KBM-7 (cell line): ENCODE measurements at places on chromosomes 1 and 21.

GRCh38 chr1:67404212-67404620 is 26.0 kb downstream of the SERBP1 start:
- no peak for DNase-seq

- DNase-seq: no peak
These were observed 714 bp upstream of the AKIRIN1 start for GRCh38 chr1:38990386-38990737.

DNA sequence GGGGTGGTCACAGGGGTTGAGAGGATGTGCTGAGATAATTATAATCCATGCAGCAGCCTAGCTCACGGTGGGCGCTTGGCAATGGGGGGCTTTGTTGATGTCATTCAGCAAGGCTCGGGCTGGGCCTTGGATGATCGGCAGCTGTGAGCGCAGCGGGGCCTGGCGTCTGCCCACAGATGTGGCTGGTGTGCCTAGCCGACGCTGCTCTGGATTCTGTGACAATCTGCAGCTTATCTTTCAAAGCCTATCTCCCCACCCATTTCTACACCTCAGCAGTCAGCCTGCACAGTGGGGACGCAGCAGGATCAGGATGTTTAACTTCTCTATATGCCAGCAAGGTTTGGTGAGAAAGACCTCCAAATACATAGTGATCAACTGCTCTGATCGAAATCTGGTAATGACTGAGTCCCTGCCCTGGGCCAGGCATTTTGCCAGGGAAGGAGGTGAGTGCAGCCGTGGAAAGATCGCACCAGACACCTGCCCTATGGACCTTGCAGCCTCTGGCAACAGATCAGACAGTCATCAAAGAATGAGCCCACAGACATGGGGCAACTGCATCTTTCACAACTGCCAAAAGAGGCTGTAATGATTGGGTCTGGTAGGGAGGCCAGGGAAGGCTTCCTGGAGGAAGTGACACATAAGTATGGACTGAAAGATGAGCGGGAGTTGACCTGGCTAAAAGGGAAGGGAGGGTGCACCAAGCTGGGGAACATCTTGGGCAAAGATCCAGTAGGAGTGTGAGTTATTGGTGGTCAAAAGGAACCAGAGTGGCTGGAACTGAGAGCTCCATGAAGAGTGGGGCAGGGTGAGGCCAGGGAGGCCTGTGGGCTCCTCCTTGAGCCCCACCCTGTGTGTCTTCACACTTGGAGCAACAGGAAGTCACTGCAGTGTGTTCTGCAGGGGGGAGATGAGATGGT is 35.3 kb downstream of the EPHB2 start:
- no peak for DNase-seq

- DNase-seq: no peak
These were observed 34.2 kb downstream of the RAP1GAP start for GRCh38 chr1:21634806-21635535.

- DNase-seq: no peak
These were observed 32.1 kb downstream of the LRP8 start for GRCh38 chr1:53295726-53296116.

DNA sequence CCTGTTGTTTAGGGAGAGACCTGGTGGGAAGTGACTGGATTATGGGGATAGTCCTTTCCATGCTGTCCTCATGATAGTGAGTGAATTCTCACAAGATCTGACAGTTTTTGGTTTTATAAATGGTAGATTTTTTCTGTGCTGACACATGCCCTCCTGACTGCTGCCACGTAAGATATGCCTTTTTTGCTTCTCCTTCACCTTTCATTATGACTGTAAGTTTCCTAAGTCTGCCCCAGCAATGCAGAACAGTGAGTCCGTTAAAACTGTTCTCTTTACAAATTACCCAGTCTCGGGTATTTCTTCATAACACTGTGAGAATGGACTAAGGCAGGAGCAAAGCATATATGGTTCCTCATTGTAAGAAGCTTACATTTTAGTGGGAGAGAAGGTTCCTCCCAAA is 1727.2 kb downstream of the NCAM2 start:
- no peak for DNase-seq

DNA sequence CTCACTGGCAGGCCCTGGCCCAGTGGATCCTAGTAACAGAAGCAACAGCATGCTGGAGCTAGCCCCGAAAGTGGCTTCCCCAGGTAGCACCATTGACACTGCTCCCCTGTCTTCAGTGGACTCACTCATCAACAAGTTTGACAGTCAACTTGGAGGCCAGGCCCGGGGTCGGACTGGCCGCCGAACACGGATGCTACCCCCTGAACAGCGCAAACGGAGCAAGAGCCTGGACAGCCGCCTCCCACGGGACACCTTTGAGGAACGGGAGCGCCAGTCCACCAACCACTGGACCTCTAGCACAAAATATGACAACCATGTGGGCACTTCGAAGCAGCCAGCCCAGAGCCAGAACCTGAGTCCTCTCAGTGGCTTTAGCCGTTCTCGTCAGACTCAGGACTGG is 7.7 kb downstream of the CGN start:
- no peak for DNase-seq

DNA sequence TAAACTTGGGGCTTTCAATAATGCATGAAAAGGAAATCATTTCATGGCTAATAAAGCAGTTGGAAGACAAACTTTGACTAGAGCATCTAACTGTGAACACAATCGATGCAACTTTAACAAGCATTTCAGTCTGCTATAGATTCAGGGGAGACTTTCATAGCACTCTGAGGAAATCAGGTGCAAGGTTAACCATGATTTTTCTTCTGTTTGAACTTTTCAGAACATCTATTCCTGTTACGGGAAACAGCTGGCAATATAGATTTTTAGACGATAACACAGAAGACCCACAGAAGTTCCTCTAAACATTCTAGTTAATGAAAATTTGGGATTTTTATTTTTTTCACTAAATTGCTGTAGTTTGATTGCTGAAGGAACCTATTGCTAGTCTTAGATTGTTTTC is 177.3 kb downstream of the TRIM33 start:
- no peak for DNase-seq

GRCh38 chr1:29267321-29268070 is 31.2 kb downstream of the PTPRU start:
- DNase-seq: no peak

GRCh38 chr1:42587753-42588152 is 70.5 kb upstream of the PPIH start:
- DNase-seq: no peak

DNA sequence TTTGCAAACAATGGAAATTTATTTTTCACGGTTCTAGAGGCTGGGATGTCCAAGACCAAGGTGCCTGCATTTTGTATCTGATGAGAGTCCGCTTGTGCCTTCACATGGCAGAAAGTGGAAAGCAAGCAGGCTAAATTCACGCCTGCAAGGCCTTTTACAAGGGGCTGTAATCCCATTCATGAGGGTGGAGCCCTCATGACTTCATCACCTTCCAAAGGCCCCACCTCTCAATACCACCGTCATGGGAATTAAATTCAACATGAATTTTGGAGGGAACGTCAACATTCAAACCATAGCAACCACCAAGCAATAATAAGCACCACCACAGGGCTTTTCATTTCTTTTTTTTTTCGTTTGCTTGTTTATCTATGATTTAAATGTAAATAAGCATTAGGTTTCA is 115.3 kb downstream of the C1orf21 start:
- DNase-seq: no peak

DNA sequence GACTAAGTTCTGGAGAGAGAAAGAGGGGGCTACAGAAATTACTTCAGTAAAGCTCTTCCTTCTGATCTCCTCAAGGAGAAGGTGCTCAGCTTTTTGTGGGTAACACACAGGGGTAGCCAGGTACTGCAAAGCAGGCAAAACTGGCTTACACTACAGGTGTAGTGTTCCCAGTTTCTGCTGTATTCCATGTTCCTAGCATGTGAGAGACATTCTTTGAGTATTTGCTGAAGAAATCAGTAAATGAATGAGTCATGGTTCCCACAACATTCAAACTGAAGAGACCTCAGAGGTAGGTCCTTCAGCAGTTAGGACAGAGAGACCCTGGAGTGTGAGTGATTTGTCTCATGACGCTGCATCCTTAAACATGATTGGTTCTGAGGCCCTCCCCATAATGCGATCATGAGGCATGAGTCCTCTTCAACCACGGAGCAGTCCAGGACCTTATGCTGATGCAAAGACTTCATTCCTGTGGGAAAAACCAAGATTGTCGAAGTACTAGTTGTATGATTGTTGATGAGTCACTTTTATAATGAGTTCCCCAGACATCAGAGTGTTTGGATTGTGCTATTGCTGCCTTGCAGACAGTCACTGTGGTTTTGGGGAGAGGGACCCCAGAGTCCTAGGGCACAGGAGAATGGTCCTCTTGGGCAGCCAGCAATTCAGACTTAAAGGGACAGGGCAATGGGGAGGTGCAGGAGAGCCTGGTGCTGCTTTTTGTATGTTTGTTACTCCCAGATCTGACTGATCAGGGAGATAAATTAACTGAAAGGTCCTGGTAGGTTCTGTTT is 2.7 kb upstream of the OR10J4 start:
- no peak for DNase-seq

DNA sequence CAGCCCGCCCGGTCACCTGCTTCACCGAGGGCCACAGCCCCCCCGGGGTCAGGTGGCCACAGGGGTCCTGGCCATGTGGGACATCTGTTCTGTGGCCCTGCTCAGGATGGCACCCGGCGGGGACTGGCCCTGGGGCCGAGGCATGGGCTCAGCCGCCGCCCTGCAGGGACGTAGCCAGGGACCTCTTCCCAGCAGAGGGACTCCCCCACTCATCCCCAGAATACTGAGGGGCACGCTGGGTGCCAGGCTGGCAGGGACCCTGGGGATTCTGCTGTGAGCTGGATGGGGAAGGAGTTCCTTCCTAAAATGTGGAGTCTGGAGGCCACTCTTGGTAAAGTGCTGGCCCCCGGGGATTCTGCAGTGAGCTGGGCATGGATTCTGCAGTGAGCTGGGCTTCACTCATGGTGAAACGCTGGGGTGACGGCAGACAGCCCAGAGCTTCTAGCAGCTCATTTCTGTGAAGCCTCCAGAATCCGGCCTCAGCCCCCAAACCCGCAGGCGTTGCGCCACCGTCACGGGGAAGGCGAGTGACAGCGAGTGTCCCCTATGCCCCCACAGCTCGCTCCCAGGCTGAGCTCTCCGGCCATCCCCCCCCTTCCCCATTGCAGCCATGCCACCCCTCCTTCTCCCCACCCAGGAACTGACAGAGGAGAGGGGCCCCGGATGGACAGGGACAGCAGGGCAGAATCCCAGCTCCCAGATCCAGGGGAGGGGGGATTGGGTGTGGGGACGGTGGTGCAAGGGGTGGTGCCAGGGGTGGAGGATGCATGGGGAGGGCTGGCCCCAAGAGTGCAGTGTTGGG is 1.4 kb downstream of the ITGB2 start:
- no peak for DNase-seq

- DNase-seq: no peak
These were observed 110.9 kb upstream of the IRF2BP2 start for GRCh38 chr1:234720709-234721441.

GRCh38 chr1:243495442-243496186 is 239.8 kb downstream of the SDCCAG8 start:
- DNase-seq: peak; percentile 59

DNA sequence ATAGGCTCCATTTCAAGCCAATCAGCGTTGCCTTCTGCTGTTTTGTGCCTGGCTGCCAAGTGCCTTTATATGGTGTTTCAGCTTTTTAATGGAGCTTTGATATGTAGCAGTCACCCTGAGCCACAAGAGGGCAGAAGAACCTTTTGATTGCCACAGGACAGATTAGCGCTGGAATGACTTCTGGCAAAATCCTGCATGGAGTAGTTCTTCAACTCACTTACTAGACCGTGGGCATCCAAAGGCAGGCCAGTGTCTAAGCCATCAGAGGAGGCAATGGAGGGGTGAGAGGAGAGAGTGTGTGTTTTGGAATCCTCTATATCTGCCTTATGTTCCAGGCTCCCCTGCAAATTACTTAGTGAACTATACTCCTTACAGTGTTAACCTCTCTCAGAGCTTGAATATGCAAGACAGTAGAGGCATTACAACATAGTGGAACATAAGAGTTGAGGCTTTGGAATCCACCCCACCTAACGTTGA is 56.2 kb downstream of the ST3GAL3 start:
- DNase-seq: peak; percentile 83

DNA sequence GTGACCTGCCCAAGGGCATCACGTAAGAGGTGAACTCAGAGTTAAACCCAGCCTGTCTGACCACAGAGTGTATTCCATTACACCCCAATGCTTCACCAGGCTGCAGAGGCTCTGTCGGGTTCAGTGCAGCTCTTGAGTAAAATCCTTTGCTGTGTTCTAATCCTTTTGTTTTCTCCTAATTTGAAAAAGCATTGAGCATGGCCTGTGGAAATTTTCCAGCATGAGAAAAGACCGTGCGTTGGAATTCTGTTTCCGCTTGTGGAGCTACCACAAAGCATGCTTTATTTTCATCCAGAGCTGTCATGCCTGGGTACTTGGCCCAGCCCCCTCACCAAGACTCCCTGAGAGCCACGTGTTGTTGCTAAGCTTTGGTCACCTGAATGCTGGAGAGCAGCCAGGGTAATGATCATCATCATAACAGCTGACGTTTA is 317.6 kb downstream of the PRDM2 start:
- DNase-seq: no peak

DNA sequence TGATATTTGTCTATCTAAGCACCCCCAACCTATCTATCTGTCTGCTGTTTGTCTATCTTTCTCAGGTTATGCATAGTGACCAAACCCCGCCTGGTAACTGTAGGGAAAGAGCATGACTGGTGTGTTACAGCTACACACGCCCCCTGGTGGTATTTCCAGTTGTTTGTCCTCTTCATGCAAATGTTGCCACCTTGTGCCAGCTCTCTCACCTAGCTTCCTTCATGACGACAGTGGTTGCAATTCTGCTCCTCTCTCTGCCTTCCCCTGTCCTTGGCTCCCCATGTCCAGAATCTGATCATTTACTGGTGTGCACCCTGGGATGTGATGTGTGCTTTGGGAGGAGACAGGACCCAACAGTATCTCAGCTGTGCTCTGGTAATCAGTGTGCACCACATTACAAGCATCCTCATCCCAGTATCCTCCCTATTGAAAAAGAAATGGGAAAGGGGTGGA is 8.1 kb upstream of the INKA2 start:
- DNase-seq: peak; percentile 76
